ENCODE measurements at places on chromosomes 11 and 22.
A peak's percentile ranks its signal among the peaks of the same experiment; 100 is the strongest.

GRCh38 chr22:50270666-50271394 is 650 bp upstream of the MAPK11 start:
- no peak for DNase-seq

DNA sequence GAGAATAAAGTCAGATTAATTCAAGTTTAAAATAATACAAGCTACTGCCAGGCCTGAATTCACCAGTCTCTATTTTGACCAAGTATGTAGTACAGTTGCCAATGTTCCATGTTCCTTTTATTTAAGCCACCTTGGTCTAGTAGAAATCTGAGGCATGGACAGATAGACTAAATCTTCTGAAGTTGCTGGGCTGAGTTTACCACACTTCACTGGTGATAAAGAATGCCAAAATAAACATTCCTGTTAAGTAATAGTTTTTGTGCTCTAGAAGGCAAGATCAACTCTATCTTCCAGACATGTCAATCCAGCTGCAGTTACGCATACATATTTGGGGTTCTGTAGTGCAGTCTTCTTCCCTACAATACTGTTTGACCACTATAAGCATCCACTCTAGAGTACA is 83.9 kb upstream of the C11orf87 start:
- DNase-seq: no peak

DNA sequence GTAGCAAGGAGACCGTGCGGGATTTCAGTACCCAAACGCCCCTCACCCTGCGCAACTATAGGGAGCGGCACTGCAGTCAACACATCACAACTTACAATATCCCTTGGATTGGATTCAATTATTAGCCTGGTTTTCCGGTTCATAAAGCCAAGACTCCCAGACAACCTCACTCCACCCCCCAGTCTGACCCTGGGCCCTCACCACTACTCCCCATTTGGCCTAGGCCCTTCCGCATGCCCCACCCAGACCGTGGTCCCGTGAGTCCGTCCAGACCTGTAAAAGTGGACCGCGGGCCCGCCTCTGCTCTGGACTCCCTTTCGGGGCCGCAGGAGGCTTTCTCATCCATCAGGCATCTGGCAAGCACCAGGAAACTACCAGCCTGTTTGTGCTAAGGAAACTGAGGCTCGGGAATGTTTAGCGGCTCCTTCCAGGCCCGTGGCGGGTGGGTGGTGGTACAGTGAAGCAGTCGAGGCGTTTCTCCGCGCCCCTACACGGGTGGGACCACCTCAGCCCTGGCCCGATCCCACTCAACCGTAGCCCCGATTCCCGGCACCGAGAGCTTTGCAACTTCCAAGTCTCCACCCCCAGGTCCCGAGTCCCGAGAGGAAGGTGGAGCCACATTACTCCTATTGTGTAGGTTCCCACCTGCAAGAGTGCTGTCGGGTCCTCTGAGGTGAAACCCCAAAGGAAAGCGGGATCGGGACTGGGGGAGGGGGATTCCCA is 679 bp upstream of the DPP3 start:
- DNase-seq: no peak

DNA sequence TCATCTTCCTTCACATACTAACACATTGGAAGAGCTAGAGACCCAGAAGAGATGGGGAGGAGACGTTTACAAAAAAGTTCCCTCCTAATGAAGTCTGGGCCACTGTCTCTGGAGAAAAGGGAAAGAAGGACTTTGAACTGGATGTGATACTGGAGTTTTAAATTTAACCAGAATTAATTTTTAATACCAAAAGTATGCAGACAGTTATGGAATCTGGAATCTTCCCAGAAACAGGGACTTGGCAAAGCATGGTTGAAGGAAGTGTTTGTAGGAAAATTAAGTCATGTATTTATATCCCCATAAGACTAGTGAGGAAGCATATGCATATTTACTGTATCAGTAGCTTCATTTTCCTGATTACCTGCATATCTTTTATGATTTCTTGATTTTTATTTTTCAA is 215.5 kb downstream of the TTC28 start:
- no peak for DNase-seq

- DNase-seq: no peak
Measured at GRCh38 chr11:93324500-93324899, 6.0 kb upstream of the DEUP1 start.

DNA sequence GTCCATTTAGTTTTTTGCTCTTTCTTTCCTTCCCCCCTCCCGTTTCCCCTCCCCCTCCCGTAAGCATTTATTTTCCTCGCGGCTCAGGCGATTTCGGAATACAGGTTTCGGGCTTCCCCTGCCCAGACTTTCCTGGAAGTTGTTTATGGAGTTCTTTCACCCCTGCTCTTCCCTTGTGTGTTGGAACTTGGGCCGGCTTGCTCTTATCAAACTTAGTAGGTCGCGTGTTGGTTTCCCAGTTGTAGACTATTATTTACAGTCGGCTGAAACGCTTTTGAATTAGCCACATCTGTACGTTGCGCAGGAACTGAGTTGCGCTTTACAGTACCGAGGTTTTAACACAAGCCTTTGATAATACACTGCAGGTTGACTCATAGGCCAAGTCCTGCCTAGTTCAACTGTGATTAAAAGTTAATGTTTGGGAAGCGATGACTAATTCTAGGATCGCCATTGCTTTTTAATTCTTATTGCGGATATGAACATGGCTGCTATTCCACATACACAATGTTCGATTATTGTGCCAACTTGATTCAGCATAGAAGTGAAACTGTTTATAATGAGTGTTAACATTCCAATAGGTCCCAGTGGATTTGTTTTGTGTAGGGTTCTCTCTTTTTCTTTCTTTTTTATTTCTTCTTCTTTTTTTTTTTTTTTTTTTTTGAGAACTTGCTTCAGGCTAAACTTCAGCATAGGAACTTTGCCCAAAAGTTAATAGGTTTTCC is 1.7 kb downstream of the YAP1 start:
- no peak for DNase-seq

GRCh38 chr22:47308886-47309285 is 546.4 kb downstream of the TBC1D22A start:
- no peak for DNase-seq

- no peak for DNase-seq
Measured at GRCh38 chr11:120200677-120201076, 10.2 kb upstream of the OAF start.

DNA sequence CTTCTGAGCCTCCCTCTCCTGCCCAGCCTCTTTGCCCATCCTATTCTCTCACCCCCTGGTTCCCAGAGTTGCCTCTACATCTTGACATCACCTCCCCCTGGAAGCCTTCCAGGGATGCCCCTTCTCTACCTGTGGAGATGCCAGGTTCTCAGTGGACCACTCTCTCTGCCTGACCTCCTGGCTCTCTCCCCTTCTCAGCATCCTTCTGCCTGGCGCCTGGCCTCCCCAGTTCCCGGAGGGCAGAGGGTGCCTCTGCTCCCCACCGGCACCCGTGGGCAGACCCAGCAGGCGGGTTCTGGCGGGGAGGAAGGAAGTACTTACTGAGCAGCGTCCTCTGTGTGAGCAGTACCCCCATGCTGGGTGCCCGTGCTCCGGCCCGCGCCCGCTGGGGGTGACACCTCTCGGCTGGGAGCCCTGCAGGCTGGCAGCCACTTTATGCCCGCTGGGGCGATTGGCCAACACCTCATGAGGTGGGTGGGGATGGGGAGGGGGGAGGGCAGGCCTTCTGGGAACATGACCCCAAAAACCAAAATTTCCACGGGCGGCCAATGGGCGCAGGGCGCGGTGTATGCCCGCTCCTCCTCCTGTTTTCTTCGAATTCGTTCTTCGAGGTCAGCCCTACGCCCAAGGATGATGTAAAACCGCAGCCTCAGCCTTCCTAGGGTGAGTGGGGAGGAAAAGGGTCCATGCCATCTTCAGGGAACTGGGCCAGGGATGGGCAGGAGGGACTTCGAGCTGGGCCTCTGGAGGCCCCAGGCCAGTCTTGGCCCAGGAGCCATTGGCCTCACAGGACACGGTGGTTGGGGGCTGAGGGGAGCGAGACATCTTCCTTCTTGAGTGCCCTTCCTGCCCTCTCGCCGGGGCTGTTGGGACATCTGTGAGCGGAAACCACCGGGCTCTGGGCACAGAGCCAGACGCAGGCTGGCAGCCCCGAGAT is at the start of gene OSM:
OSM (minus strand) TSS at position 407 of the 937 bp plus-strand sequence; CDS start at position 355, 52 bp downstream.
- DNase-seq: peak; percentile 39

DNA sequence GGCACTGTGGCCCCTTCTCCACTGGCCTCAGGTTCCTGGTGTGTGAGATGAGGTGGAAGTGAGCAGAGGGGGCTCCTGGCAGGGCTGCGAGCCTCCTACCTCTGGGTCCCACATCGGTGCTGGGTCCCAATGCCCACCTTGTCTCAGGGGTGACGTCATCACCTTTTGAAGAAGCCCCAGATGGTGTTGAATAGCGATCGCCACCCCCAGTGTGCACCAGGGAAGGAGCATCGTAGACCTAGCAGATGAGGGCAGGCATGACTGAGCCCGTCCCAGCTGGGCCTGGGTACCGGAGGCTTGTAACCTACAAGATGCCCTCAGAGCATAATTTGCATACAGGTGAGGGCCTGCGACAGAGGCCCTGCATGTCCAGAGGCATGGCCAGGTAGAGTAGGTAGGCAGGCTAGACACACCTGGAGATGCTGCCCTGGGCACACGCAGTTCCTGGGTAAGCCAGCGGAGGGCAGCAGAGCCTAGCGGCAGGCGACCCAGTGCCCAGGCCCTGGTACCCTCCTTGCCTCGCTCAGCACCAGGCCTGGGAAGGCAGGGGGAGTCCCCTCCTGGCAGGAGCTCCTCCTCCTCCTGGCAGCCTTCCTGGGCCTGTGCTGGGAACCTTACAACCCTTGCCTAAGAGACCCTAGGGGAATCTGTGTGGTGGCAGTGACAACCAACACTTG is 52.5 kb downstream of the TPCN2 start:
- DNase-seq: peak; percentile 46

DNA sequence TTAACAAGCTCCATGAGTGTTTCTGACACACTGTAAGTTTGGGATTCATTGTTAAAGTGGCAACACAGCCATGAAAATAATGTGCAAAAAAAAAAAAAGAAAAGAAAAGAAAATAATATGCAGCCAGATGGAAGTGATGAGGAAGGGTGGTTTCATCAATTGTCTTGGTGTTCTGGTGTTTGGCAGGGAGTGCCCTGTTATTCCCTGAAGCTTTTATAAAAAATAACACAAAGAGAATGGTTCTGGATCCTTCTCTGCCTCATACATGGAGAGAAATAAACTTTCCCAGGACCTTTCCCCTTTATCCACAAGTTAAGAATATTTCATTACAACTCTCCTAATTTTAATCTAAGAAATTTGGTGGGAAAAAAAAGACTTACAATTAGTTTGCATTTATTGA is 16.7 kb downstream of the AMOTL1 start:
- no peak for DNase-seq

GRCh38 chr11:111177037-111177871 is 68.3 kb upstream of the POU2AF2 start:
- DNase-seq: no peak

GRCh38 chr11:19674836-19675235 is 37.8 kb upstream of the NAV2 start:
- DNase-seq: no peak

- no peak for DNase-seq
Measured at GRCh38 chr11:17521106-17521900, 22.9 kb downstream of the USH1C start.

- no peak for DNase-seq
Measured at GRCh38 chr11:11149671-11150459, 203.2 kb downstream of the CSNK2A3 start.

GRCh38 chr11:4006946-4007680 is 87.5 kb upstream of the RRM1 start:
- DNase-seq: no peak

DNA sequence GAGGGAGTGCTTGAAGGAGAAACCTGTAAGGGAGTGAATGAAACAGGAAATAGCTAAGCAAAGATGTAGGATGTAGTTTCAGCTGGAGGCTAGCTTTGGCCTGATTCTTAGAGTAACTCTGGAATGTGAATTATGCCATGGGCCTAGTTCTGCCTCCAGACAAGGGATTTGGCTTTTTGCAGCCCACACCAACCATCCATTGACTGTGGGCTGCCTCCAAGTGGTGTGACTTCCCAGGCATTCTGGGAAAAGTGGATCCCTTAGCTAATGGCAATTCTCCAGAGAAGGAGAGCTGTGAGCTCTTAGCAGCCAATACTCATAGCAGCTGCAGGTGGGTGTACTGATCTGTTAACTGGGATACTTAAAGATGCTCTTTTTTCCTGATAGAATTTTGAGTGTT is 2.0 kb upstream of the OR9I1 start:
- no peak for DNase-seq

GRCh38 chr11:119339589-119340334 is 921 bp downstream of the C1QTNF5 start:
- DNase-seq: no peak

DNA sequence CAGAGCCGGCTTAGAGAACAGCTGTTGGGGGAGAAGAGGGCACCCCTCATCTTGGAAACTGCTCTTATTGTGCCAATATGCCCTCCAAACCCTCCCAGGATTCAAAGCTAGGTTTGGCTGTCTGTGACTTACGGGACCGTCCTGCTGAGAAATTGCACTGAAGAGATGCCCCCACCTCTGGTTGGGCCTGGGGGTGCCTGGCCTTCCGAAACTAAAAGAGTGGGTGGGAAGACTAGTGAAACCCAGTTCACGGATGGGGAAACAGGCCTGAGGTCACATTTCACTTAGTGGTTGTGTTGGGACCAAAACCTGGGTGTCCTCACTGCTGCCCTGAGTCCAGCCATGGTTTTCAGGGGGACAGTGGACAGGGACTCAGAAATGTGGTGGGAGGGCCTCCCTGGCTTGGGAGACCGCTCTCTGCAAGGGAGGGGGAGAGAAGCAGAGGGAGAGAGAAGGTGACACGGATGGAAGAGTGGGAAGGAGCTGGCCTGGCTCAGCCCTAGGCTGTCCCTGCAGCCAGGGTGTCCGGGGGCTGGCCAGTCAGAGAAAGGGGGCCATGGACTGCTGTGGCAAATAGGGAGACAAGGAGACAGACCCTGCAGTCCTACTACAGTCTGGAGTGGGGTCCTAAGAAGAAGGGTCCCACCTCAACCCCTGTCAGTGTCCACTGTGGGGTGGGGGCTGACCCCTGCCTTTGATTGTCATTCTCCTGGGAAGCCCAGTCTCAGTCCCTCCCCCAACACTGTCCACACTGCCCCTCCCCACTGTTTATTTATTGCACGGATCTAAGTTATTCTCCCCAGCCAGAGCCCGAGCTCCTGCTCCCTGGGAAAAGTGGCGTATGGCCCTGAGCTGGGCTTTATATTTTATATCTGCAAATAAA is 13.6 kb downstream of the MAFF start:
- DNase-seq: no peak

- no peak for DNase-seq
Measured at GRCh38 chr11:69061713-69062053, 13.0 kb downstream of the TPCN2 start.

DNA sequence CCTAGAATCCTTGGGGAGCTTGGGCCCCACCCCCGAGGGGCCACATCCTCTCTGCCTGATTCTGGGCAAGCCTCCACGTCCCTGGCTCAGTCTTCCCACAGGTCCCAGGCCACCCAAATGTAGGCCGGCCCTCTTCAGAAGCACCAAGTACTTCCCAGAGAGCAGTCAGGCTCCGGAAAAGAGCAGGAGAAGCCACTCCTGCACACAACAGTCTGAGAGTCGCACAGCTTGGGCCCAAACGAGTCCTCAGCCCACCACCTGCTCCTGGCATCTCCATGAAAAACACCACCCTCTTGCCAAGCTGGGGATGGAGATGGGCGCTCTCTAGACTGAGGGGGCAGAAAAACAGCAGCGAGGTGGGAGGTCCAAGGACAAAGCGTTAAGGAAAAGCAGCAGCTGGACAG is 15.4 kb downstream of the EHD1 start:
- DNase-seq: no peak
